Kidney tubule cell (primary cell): ENCODE measurements at places on chromosomes 16 and 17.

DNA sequence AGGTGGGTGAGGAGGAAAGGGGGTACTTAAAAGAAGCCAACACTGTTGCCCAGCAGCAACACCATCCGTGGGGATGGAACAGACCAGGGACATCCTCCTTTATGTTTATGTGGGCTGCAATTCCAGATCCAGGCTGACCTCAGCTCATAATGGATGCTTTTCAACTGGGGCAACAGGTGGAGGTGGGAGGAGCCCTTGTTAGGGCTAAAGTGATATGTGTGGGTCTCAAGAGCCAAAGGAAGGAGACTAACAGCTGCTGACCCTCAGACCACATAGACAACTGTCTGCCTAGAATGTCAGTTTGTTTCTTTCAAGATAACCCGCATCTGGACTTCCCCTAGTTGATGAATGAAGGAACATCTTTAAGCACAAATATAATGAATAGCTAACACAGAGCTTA is 2.0 kb upstream of the INPP5K start:
- DNase-seq: no peak

DNA sequence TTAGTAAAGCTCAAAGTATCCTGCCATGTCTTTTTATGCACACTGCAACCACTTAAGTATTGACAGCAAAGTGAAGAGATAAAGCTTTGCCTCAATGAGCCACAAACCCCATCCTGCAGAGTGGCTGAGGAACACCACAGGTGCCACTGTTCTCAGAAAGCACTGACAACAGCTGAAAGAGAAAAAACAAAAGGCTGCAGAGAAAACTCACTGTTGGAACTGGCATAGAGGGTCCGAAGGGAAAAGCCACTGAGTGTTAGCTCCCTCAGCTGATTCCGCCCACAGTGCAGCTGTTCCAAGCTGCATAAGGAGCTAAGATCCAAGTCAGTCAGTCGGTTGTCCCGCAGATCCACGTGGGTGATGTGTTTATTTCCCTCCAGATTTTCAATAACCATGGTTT is 48.3 kb downstream of the PHLPP2 start:
- DNase-seq: no peak

DNA sequence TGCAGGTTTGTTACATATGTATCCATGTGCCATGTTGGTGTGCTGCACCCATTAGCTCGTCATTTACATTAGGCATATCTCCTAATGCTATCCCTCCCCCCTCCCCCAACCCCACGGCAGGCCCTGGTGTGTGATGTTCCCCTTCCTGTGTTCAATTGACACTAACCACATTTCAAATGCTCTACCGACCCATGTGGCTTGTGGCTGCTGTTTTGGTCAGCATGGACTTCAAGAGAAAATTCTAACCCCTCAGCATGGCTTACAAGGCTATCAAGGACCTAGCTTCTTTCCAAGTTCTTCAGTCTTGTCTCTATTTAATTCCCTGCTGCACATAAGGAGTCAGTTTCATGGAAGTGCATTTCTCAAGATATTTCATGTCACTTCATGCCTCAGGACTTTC is 52.9 kb downstream of the MMD start:
- DNase-seq: no peak

DNA sequence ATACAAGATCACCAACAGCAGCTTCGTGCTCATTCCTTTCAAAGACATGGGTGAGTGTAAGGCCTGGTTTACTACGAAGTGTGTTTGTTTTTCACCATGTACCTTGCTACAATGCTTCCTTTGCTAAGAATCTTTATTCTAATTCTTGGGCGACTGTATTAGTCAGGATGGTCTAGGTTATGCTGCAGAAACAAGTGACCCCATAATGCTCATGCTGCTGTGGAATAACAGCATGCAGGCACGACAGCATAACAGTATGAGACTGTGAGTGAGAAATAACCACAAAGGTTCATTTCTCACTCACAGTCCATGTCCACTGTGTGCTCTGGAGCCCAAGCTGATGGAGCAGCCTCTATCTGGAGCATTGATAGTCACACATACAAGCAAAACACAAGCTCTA is 38.0 kb downstream of the TMC7 start:
- no peak for DNase-seq

DNA sequence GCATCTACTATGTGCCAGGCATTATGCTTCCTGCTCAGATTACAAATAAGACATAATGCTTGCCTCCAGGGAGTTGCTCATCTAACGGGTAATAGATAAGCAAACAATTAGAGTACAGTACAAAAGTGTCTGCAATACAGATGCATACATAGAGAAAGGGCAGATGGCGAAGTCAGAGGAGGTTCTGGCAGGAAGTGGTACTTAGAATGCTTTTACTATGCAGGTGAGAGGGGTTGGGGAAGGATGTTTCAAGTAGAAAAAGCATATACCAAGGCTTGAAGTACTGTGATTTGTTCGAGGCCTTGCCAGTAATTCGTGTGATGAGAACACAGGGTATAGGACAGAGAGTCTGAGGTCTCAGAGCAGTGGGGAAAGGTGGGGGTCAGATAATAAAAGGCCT is 349.8 kb downstream of the UTP18 start:
- no peak for DNase-seq

GRCh38 chr16:79519448-79519847 is 81.1 kb downstream of the MAF start:
- no peak for DNase-seq

- peak; percentile 82 for DNase-seq
Observed at GRCh38 chr17:32006957-32007462, at the start of gene LRRC37B. LRRC37B (plus strand) TSS chr17:32007383; CDS start chr17:32021393, 14,010 bp downstream.

DNA sequence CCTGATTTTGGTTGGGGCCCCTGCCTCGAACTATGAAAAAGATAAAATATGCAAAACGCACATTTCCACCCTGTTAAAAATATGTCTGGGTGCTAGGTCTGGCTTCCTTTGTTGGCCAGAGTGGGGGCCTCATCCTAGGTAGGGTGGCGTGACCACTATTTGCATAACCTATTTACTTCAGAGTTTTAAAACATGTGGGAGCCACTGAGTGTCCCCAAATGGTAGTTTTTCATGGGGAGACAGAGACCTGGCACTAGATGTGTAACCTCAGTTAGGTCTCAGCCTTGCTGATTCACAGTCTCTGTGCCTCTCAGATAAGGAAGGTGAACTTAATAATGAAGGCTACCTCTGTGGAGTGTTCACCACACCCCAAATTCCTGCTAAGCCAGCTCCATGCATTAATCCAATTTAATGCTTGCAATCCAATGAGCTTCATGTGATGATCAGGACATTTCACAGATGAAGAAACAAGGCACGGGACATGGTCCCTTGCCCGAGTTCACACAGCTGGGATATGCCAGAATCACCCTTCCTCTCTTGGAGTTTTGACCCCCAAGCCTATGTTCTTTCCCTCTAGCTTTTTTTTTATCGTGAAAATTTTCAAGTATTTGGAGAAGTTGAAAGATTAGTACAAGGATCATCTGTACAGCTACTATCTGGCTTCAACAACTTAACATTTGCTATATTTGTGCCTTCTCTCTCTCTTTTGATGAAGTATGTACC is 103.4 kb downstream of the IRF8 start:
- DNase-seq: no peak

DNA sequence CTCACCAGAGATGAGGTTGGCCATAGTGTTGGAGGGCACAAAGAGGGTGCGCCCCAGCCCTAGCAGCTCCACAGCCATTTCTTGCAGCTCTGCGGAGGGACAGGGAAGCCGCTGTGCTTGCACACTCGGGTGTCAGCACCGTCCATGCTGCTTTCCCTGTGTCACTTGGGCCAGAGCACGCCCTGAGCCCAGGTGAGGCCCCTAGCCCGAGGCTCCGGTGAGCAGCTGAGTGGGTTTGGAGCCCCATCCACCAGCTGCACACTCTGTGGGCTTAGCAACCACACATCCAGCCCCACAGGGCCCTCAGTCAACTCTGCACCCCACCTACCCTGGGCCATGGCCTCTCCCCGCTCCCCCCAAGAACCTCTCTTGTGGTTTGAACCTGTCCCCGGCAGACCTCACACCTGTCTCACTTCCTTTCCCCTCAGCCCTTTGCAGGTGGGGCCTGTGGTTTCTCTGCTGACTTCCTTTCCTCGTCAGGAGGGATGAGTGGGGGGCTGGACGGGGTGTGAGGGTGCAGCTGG is 20.7 kb downstream of the TMEM235 start:
- no peak for DNase-seq

DNA sequence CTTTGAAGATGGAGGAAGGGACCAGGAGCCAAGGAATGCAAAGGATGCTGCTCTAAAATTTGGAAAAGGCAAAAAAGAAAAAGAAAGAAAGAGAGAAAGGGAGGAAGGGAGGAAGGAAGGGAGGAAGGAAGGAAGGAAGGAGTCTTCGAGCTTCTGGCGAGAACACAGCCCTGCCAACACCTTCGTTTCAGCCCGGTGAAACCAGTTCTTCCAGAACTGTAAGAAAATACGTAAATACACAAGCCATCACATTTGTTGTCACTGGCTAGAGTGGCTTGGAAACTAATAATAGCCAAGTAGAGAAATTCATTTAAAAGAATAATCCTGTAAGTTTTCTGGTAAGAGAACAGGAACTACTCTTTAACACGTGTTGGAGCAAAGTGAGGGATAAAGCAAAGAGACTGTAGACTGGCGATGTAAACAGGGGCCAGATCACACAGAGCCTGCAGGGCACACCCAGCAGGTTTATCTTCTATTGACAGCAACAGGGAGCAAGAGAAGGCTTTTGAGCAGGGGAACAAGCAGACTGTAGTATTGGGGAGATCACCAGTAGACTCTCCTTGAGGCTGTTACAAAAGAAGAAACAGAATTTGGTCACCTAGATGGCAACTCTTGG is 188.7 kb upstream of the MPHOSPH6 start:
- no peak for DNase-seq

DNA sequence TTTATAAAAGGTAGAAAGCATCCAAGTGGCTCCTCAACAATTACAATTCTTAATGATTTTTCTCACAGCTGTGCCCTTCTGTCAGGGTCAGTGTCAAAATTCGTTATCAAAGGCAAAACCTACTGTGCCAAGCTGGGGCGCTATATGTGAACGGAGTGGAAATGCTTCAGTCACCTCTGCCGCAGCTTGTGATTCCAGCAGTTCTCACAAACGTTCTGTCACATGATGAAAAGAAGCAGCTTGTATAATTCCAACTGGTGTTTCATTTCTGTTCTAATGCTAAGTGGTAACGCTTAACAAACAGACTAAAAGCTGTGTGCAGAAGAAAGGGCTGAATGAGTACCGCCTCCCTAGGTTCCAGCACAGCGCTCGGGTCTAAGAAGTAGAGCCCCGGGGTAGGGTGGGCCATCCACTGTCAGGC is 14.2 kb downstream of the PLD6 start:
- DNase-seq: no peak

GRCh38 chr17:2068031-2068518 is 13.2 kb downstream of the HIC1 start:
- peak; percentile 23 for DNase-seq

- DNase-seq: peak; percentile 99
Observed at GRCh38 chr17:65099941-65100315, 37.2 kb upstream of the RGS9 start.

DNA sequence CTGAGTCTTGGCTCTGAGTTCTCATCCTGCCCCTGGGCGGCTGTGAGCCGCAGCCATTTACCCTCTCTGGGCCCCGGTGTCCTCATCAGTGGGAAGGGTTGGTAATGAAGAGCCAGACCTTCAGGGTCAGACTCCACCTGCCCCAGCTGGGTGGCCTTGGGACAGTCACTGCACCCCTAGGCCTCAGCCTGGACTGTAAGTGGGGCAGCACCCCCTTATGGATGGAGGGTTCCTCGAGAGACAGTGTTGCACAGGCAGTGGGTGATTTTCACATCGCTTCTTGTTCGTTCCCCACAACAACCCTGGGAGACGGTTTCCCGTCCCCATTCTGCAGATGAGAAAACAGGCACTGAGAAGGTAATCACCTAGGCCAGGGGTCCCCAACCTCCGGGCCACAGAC is 60.5 kb downstream of the B9D1 start:
- no peak for DNase-seq

- DNase-seq: no peak
Observed at GRCh38 chr16:27633221-27633620, 83.3 kb downstream of the KATNIP start.

GRCh38 chr17:76161619-76162266 is 20.7 kb upstream of the FOXJ1 start:
- DNase-seq: no peak

GRCh38 chr17:40932608-40933007 is 4.8 kb downstream of the KRT23 start:
- peak; percentile 97 for DNase-seq

GRCh38 chr16:28326881-28327610 is 34.7 kb downstream of the SBK1 start:
- peak; percentile 54 for DNase-seq

DNA sequence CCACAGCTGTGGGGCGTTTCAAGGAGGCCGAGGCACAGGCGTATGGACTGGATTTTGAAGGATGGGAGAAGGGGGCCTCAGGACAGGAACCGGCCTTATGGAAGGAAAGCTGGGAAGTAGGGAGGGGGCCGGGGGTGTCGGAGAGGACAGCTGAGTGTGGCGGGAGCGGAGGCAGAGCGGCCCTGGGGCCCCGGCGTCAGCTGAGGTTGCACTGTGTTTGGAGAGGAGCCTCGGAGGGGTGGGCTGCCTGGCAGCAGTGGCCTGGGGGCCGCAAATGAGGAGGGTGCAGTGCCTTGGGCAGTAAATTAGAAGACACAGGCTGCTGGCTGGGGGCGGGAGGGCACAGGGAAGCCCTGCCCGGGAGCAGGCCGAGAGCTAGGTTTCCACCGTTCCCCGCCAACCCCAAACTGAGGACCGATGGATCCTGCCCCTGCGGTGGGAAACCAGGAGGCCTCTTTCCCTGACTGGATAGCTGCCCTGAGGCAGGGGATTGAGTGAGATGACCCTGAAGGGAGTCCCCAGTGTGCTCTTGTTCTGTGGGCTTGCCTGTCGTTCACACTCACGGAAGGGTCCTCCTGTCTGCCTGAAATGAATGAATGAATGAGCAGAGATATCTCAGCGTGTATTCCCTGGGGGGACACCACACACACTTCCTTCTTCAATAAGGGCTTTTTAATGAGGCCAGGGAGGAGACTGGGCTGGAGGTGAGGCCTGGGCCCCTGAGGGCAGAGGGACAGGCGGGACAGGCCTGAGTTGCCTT is 18.4 kb downstream of the FOXJ1 start:
- DNase-seq: no peak

GRCh38 chr16:69706256-69706974 is 19.9 kb downstream of the NQO1 start:
- DNase-seq: no peak

- DNase-seq: peak; percentile 28
Observed at GRCh38 chr17:78899361-78900260, 3.4 kb downstream of the CEP295NL start.
